Spleen (tissue), 13 donors: ENCODE measurements at places on chromosomes 6 and 20. TPM values are rescaled to one million over a fixed set of nuclear protein-coding genes. Genes with fewer than 3 reads are reported as not detected.

DNA sequence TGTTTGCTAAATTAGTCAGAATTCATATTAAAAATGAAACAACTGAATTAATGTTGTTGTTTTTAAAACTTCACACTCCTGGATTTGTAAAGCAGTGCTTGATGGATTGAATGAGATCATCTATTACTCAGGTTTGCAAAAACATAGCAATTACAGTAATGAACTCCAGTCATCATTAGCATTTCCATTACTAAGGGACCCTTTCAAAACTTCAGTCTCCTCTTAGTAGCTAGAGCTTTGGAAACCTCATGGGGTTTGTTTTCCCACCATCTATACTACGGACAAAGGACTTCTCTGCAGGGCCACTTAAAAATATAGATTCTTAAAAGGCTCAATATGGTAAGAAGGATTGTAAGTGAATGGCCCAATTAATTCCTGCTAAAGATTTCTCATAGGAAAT lies 209.9 kb upstream of the PRND start:
- DNase-seq, result no peak

Gene RAB44
- total RNA-seq, result 3.3 TPM

DNA sequence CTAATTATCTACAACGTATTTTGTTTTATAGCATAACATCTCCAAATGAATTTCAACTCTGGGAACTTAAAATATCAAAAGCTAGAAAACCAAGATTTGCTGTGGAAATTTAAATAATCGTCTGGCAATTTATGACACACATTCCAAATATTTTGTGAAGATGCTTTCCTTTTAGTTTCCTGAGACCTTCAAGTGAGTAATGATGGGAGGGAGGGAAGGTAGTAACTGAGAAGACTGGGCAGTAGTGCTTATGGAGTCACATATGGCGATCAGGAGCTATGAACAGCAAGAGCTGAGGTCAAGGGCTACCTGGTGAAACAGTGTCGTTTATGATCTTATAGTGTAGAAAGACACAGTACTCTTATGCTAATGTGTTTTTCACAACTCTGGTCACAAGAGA lies 178.2 kb upstream of the THEMIS start:
- DNase-seq, result no peak

- no peak for DNase-seq
Measured at GRCh38 chr6:106199998-106200397, 113.9 kb downstream of the PRDM1 start.

DNA sequence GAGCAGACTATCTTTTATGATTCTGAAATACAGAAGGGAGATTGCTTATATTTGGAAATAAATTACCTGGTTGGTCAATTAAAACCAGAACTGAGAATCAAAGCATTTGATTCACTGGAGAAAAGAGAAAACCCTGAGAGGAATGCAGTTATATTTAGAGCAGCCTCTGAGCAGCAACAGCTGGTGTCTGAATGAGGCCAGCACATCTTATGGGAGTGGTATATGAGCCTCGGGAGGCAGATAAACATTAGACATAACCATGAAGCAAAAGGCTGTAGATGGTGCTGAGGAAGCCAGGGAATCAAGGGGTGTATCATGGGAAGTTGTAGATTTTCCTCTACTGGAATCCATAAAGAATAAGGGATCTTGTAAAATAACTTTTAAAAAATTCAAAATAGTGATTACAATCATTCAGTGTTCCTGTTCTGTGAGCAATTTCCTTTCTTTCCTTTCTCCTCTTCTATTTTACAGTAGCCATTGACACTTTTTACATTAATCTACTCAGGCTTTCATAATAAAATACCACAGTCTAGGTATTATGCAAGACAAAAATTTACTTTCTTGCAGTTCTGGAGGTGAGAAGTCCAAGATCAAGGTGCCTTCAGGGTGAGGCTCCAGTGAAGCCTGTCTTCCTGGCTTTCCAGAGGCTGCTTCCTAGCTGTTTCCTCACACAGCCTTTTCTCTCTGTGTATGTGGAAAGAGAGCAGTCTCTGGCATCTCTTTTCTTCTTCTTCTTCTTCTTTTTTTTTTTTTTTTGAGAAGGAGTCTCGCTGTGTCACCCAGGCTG lies 32.8 kb upstream of the ENPP5 start:
- no peak for DNase-seq

DNA sequence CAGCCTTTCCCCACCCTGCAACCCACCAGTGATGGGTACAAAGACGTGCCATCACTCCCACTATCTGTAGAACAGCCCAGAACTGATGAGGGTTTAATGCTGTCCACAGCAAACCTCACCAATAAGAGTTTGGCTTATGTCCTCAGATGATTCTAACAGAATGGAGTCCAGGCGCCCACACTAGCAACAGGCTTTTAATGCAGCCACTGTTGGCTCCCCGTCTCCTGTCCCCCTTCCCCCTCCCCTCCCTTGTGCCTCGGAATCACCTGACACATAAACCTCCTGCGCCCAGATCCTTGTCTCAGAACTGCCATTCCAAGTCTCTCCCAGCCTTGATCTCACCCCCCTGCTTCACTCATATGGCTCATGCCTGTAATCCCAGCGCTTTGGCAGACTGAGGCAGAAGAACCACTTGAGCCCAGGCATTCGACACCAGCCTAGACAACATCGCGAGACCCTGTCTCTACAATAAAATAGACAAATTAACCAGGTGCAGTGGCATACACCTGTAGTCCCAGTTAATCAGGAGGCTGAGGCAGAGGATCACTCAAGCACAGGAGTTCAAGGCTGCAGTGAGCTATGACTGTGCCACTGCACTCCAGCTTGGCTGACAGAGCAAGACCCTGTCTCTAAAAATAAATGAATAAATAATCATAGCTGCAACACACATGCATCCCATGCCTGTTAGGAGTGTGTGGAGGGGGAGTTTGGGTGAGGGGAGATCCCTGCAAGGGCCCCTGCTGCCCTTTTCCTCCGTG lies 85.6 kb downstream of the SNX5 start:
- no peak for DNase-seq

- no peak for DNase-seq
Measured at GRCh38 chr6:32905078-32905477, 35.8 kb downstream of the HLA-DMB start.

GRCh38 chr6:125421836-125422235 lies 120.1 kb upstream of the HDDC2 start:
- no peak for DNase-seq

DNA sequence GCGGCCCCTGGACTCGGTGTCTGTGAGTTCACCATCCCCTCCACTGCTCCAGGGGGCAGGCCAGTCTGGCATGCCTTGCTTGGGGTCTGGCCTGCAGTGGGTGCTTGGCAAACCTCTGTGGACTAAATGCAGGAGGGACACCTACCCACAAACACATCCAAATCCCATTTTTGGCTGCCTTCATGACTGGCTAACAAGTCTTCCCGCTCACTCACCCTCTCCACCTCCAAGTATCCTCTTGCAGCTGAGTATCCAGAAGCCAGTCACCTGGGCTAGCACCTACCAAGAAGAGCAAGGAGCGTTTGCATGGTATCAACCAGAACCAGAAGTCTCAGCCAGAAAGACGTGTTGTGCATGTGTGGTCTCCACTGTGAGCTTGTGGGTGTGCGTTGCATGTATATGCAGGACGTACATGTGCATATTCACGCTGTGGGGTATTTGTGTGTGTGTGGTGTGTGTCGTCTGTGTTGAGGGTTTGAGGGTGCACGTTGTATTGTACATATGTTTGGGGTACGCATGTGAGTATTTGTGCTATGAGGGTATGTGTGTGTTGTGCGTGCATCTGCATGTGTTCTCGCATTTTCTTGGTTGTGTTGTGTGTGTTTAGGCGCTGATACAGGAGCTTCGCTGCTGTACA lies 5.6 kb upstream of the PMEPA1 start:
- DNase-seq, result no peak

Gene EFCAB8
- 0.98 TPM for total RNA-seq

Gene FUT9
- total RNA-seq, result not detected

DNA sequence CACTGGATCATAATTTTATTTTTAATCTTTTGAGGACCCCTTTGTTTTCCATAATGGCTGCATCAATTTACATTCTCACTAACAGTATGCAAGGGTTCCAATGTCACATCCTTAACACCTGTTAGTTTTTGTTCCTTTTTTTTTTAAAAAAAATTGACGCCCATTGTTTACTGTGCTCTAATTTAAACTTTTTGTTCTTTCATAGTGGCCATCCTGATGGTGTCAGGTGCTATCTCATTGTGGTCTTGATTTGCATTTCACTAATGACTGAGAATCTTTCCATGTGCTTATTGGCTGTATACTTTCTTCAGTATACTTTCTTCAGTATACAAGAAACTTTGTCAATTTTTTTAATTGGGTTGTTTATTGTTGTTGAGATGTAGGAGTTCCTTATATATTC lies 347.0 kb downstream of the RNGTT start:
- no peak for DNase-seq

Gene BACH2
- total RNA-seq, result 46.1 TPM

- no peak for DNase-seq
Measured at GRCh38 chr20:5282561-5282960, 34.2 kb downstream of the PROKR2 start.

Gene SLC12A5
- 2.5 TPM for total RNA-seq

DNA sequence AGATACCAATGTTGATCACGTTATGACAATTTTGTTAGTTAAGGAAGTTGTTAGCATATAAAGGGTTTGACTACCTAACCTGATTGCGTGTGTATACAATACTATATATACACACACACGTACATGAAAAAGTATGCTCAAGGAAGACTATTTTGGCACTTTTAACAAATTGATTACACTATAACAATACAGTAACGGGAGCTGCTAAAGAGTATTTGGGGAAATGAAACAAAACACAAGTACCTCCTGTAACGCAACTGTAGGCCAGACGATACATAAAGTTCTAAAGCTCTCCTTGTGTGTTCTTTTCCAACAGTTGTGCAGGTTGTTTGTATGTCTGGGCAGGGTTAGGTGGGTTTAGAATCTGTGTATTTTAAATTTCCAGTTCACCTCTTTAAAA lies 98.7 kb downstream of the PLEKHG1 start:
- DNase-seq, result no peak

GRCh38 chr6:90351696-90352095 lies 55.1 kb upstream of the BACH2 start:
- no peak for DNase-seq

Gene METTL24
- total RNA-seq, result 1.2 TPM

DNA sequence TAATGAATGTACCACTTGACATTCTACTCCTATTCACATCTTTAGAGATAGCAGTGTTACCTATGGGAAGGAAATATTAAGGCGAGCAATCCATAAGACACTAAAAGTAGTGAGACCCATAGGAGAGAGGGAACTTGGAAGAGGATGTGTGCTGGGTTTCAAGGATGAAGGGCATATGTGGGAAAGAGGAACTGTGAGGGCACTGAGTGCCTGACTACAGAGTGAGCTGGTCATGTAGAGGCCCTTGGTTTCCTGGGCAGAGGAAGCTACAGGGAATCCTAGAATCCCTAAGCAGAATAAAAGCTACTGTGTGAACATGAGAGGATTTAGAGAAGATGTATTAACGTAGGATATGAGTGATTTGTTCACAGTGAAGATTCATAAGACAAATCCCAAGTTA lies 262.8 kb downstream of the FARS2 start:
- DNase-seq, result no peak

Gene CLPSL1
- not detected for total RNA-seq

Gene WFDC2
- total RNA-seq, result 0.74 TPM

DNA sequence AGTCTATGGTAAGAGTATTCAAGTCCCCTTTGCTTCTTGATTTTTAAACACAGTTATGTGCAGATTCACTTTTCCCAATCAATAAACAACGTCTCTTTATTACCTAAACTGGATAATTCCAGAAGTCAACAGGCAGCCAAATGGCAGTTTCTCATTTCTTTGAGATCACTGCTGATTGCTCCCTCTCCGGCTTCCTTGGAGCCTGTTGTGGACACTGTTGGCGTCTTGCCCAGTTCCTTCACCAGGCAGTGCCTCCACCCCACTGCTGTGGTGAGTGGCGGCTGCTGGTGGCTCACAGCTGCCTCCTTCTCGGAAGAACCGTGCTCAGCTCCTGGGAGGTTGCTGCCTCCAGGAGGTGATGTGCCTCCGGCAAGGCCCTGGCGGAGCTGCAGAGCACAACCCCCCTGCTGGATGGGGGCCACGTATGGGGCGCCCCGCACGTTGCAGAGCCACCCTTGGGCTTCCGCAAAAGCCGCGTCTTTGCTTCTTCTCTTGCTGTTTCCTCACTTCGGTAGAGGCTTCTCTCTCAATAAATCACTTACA lies 105.1 kb upstream of the CNKSR3 start:
- no peak for DNase-seq

DNA sequence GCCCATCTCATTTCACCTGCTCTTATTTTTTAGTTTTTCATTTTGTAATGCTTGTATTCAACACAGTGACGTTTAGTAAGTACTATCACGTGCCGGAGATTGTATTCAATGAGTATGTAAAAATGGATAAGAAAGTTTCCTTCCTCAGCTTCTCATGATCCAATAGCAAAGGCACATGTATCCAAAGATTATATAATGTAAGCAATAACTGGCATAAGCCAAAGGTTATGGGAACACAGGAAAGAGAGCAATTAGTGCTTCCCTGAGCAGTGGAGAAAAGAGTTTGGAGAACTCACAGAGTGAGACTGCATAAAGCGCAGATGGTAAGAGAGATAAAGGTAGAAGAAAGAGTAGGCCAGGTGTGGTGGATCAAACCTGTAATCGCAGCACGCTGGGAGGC lies 21.8 kb upstream of the LTV1 start:
- DNase-seq, result no peak

DNA sequence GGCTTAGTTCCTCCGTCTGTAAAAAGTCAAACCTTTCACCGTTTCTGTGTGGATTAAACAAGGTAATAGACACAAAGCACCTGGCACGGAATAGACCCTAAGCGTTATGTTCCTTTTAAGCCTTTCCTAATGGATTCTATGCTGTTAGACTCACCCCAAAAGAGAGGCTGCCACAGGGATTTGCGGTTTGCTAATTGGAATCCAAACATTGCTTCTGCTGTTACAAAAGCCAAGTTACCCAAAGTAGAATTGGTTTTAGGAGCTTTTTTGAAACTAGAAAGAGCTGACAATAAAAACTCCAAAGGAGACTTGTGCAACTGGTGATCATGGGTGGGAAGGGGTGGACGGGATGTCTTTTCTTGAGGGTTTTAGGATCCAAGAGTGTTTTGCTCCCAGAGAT lies 178.0 kb downstream of the BMP7 start:
- no peak for DNase-seq

GRCh38 chr20:52972190-52972937 lies at the start of gene TSHZ2:
Gene TSHZ2, plus strand, starts transcription at chr20:52972358. Its CDS starts 936 bp downstream, at chr20:52973294.
- no peak for DNase-seq
